ENCODE measurements at places on chromosomes 11 and 22. TPM values are rescaled to one million over a fixed set of nuclear protein-coding genes. Genes with fewer than 3 reads are reported as not detected.

Gene ASCL3
- total RNA-seq, result not detected

Gene PHF21B
- total RNA-seq, result 4.6 TPM

Gene TSSK2
- not detected for total RNA-seq

Gene OR2D2
- 0.70 TPM for total RNA-seq

Gene PAX6
- 0.06 TPM for total RNA-seq

Gene SNX32
- total RNA-seq, result 1.9 TPM

Gene TMEM138
- 29.3 TPM for total RNA-seq

Gene FAM180B
- total RNA-seq, result 0.70 TPM

Gene TMEM45B
- total RNA-seq, result 17.3 TPM

Gene MS4A6E
- not detected for total RNA-seq

Gene RTN4R
- 7.6 TPM for total RNA-seq

Gene OR10AG1
- total RNA-seq, result not detected

Gene TYMP
- 11.6 TPM for total RNA-seq

Gene SYTL2
- 81.9 TPM for total RNA-seq

Gene ASCC2
- 37.6 TPM for total RNA-seq

Gene TEX12
- 1.3 TPM for total RNA-seq

Gene QSER1
- total RNA-seq, result 38.5 TPM

Gene DLG2
- 21.3 TPM for total RNA-seq

Gene LRP4
- total RNA-seq, result 25.2 TPM

Gene KCNK4
- not detected for total RNA-seq

Gene LRRC32
- total RNA-seq, result 72.5 TPM

Gene DEUP1
- 0.29 TPM for total RNA-seq

Gene C11orf16
- total RNA-seq, result 0.47 TPM

Gene ARHGAP20
- total RNA-seq, result 4.0 TPM

Gene MOV10L1
- 0.99 TPM for total RNA-seq

Gene MCHR1
- total RNA-seq, result 0.29 TPM

Gene CNIH2
- 1.6 TPM for total RNA-seq

Gene MB
- 41.5 TPM for total RNA-seq
